ENCODE measurements at places on chromosomes 4 and X.

DNA sequence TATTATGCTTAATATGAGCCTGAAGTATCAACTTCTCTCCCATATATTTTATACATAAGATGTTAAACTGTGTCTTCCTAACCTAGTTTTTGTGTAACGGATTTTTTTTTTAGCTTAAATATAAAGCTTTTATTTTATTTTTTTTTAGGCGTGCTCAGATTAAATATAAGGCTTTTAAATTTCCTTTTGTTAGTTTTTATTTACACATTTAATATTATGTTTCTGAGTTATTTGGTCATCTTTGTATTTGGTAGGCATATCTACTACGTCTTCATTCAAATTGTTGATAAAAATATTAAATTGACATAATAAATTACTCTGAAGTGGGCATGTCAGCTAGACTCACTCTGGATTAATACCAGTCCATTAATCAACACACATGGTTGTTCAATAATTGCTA is 4.2 kb downstream of the SLAIN2 start:
- DNase-seq, result no peak

- DNase-seq, result no peak
Measured at GRCh38 chr4:52059372-52059771, 8.3 kb downstream of the SPATA18 start.

DNA sequence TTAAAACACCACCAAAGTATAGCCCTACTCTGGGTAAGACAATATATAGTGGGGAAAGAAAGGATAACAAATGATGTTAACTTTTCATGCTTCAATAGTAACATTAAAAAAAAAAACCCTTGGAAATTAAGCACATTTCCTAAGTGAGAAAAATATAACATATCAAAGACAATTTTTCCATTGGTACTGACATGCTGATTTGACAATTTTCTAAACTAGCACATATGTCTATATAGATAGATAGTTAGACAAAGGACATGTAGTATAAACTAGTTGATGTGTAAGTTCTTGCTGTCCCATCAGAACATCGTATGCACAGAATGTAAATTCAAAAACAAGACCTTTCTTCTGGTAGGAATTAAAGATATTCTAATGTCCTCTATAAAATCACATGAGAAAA is 47.2 kb upstream of the ETNPPL start:
- DNase-seq, result no peak

DNA sequence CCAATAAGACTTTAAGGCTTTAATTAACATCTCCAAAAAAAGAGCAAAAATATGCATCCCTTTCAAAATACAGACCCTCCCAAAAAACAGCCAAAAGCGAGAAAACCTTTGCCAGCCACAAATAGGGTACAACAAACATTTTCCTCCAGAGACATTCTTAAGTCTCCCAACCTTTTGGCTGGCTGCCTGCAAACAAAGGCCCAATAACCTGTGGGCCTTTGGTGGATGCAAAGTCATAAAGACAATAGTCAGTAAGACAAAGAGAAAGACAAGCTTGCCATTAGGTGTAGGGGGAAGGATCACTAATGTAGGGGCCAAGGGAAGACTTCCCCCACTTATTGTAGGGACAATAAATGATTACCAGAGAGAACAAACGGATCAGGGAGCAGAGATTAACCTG is 215.5 kb upstream of the ZFP42 start:
- DNase-seq, result no peak

DNA sequence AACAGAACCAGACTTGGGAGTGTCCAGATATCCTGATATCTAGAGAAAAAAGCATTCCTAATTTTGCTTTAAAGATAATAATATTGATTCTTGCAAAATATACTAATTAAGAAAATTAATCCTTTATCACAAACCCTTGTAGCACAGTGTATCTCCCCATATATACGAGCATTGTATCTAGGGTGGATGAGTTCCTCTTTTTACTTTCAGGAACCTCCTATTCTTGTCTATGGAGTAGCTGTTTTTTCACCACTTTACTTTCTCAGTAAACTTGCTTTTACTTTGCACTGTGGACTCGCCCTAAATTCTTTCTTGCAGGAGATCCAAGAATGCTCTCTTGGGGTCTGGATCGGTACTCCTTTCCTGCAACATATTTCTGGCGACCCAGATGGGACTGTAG is 103.9 kb downstream of the GLUD2 start:
- DNase-seq, result no peak

DNA sequence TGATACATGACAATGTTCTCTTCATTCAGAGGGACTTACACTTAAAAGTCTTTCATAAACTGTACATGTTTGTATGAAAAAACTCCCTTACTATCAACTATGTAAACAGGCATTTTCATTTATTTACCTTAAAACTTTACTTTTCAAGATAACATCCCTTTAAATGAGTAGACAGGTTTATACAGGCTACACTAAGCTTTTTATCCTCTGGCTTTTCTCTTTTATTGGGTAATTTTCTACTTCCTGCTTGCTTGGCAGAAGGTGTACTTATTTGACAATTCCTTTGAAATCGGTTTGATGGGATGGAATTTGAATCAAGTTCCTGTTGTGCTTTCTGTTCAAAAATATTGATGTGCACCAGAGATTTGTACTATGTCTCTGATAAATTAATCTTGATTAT is 81.4 kb downstream of the PTPN13 start:
- no peak for DNase-seq

- DNase-seq, result no peak
Measured at GRCh38 chrX:129125122-129125914, 398.0 kb downstream of the SMARCA1 start.

DNA sequence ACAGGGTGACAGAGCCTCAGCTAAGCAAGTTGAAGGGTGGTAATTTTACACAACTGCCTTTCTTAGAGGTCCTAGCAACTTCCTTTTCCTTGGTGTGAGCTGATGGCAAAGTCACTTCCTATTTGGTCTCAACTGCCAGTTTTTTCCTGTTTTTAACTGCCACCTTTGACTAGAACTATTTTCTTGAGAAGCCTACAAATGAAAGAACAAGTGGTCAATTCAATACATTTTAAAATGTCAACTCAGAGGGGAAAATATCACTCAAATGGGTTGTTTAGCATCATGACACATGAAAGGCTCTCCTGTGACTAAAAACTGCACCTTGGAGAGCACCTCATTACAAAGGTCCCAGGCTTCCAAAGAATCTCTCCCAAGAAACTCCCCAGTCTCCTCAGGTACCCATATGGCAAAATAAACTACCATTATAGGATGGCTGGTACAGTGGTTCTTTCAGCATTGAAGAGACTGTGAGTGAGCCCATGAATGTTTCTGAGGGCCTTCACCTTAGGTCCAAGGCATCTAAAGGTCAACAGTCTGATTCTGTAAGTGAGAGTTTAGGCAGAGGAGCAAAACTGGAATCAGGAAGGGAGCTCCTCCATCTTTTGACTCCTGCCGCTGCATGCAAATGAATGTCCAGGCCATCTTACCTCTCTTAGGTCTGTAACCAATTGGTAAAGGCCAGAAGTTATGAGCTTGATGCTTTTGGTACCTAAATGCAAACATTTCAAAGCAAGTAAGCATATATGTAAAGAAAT is 5.5 kb upstream of the STK26 start:
- DNase-seq, result no peak

DNA sequence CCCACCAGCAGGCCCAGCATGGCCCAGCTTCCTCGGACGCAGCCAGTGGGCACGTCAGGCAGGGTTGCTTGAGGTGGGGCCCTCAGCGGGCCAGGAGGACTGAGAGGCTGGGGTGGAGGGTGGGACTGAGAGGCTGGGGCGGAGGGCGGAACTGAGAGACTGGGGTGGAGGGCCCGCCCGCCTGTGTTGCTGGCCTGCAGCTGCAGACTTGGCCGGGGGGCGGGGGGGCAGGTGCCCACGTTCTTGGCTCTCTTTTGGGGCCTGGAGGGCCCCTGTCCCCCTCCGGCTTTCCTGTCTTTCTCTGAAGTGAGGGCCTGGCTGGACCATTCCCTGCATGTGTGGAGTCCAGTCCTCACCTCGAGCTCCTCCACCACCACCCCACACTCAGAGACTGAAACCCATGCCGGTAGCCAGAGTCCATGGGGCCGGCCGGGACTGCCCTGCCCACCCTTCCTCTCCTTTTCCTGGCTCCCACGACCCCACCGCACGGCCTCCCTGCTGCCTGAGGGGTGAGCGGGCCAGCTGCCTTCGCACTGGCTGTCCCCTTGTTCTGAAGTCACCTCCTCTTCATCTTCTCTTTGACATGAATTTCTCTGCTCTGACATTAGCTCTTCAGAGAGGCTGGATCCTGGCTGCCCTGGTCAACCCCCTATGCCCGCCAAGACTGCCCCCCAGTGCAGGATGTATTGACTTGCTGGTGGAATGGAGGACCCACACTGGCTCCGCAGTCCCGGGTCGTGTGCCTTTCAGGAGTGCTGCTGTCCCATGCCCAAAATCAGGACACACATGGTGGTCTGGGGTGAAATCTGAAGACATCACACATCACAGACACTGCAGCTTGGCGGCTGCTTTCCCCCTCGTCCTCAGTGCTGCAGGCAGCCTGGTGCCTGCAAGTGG is 10.1 kb upstream of the NKX1-1 start:
- DNase-seq, result no peak

GRCh38 chrX:101051153-101051548 is 760 bp downstream of the TRMT2B start:
- DNase-seq, result no peak

GRCh38 chrX:154809939-154810665 is 4.8 kb upstream of the MPP1 start:
- no peak for DNase-seq

DNA sequence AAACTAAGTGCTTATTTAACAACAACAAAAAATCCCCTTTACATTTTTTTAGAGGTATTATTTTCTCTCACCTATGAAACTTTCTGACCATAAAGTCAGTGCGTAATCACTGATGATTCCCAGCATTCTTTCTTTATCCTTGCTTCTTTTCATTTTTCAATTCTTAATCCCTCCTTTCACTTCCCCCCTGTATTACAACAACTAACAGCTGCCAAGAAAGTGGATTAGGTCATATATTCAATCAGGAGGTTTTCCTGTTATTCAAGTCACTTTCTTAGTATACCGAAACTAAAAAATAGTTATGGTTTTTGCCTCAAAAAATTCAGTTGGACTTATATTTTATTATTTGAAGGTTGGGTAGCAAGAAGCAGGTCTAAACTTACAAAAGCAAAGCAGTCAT is 2.1 kb upstream of the STAP1 start:
- DNase-seq, result no peak

GRCh38 chr4:145546175-145546915 is 64.7 kb downstream of the SMAD1 start:
- no peak for DNase-seq

GRCh38 chr4:77629885-77630284 is 24.3 kb downstream of the CXCL13 start:
- DNase-seq, result no peak

GRCh38 chr4:140095694-140096482 is 58.1 kb downstream of the MAML3 start:
- DNase-seq, result no peak

DNA sequence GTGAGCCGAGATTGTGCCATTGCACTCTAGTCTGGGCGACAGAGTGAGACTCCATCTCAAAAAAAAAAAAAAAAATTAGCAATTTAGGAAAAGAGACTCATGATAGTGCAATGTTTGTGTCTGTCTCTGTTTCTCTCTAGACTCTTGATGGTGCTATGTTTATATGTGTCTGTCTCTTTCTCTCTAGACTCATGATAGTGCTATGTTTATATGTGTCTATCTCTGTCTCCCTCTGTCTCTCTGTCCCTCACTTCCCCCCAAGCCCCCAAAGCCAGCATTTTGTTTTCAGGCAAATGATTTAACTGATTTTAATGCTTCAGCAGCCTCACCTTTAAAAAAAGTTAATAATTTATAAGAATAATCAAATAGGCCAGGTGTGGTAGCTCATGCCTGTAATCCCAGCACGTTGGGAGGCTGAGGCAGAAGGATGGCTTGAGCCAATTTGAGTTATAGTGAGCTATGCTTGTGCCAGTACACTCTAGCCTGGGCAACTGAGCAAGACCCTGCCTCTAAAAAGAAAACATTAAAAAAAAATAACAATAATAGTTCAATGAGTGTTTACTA is 6.9 kb downstream of the MOB1B start:
- no peak for DNase-seq
